ENCODE measurements at places on chromosomes 13 and 19.

GRCh38 chr13:113545455-113545930, 39.1 kb upstream of the TFDP1 start:
- DNase-seq, result no peak

DNA sequence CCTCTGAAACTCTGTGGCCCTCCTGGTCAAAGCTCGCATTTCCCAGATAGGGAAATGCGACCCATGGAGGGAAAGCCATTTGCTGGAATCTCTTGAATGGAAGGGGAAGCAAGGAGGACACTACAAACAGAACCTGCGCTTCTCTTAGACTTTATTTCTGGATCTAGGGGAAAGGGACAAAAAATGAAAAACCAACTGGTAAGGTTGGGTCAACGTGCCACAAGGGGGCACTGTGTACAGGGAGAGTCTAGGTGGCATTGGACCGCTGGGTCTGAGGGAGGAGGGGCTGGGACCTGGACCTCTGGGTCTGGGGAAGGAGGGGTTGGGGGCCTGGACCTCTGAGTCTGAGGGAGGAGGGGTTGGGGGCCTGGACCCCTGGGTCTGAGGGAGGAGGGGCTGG, 5.0 kb downstream of the KLK4 start:
- DNase-seq, result no peak

- DNase-seq, result no peak
These were observed 110.8 kb downstream of the ESD start for GRCh38 chr13:46686171-46686570.

DNA sequence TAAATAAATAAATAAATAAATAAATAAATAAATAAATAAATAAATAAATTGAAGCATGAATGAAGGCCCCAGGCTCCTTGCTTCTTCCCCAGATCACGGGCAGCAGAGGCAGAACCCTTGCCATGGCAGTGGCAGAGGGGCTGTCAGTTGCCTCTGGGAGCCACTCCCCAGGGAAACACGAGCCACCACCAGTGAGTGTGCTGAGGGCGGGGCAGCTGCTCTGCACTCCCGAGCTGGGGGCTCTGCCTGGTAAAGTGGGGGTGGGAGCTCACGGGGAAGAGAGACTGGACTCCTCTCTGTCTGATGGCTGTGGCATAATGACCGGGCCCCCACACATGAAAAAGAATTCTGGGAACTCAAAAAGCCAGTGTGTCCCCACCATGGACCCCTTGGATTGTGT, 7.8 kb downstream of the FCAR start:
- DNase-seq, result no peak

Data from CD14-positive monocyte (primary cell).